ENCODE measurements at places on chromosomes 7 and 10.

GRCh38 chr10:110698782-110699201, 54.7 kb downstream of the RBM20 start:
- no peak for DNase-seq

DNA sequence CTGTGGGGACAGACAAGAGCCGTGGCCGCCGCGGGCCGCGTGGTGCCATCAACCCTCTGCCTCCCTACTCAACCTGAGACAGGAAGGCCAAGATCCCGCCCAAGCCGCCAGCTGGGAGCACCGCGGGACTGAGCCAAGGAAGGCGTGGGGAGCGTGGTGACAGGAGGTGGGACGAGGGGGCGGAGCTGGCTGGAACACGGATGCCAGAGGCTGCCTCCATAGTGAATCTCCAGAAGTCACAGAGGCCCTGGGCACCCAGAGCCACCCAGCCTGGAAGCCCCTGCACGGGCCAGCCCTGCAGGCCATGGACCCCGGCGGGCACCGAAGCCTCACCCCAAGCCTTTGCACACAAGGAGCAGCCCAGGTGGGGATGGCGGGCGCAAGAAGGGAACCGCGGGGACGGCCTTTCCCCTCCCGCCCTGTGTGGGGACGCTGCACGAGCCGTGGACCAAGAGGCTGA, 18.1 kb upstream of the DPYSL4 start:
- DNase-seq: no peak

DNA sequence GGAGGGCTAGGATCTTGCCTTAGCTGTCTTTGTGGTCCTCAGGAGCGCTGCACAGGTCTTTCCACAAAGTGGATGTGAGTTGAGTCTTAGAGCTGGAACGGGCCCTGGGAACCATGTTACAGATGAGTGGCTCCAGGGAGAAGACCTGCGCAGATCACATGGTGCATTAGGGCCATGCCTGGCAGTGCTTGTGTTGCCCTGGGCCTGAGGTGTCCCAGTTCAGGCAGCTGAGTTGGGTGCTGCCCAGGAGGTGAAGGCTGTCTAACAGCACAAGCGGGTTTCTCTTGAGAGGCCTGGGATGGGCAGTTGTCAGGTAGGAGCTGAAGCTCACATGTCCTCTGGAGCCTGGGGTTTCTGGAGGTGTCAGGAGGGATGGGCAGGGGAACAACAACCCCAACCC, 33.7 kb upstream of the ANKRD2 start:
- DNase-seq: no peak

DNA sequence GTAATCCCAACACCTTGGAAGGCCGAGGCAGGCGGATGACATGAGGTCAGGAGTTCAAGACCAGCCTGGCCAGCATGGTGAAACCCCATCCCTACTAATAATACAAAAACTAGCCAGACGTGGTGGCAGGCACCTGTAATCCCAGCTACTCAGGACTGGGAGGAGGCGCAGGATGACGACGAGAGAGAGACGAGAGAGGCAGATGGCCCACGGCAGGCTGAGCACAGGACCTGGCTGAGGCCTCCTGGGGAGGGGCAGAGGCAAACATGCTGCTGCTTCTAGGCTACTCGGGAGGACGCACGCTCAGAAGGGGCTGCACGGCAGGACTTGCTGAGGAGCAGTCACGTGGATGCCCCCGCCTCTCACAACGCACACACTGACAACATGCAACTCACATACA, 22.4 kb downstream of the DIP2C start:
- no peak for DNase-seq

- no peak for DNase-seq
These were observed 69.0 kb downstream of the PWWP2B start for GRCh38 chr10:132465889-132466519.

DNA sequence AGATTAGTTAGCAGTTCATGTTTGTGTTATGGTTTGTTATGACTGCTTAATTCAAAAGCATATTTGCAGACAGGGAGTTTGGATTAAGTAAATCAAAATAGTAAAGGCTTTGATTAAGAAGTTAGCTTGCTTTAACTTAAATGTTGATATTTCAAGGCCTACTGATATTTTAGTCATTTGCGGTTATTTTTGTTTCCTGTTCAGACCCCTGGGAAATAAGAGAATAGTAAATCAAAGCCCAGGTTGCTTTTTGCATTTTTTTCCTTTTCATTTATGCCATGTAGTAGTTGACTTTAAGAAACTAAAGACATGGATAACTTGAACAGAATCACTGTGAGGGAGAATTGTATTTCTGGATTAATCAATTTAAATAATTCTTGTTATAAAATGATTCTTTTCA, 77.3 kb downstream of the HDAC9 start:
- DNase-seq: no peak

DNA sequence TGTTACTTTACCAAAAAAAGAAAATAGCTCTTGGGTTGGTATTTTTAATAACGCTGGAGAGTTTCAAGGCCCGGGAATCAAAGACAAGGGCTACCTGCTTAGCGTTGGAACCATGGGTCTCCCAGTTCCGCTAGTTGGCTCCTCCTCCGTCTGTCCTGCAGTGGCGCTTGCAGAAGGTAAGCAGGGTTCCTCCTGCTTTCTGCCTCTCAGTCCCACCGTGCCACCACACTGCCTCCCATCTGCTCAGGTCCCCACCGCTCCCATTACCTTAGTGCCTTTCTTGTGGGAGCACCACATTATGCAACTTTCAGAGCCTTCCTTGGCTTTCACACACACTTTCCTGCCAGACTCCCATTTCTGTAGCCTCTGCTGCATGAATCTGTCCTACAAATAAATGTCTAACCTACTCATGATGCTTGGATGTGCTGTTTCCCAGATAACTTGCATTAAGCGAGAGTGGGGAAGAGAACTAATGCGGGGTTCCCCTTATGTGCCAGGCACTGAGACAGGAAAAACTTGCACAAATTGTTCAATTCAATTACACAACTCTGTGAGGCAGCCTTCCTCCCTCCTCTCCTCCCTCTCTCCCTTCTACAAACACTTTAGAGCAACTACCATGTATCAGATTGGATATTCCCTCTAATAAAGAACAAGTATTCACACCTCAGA, 124.5 kb downstream of the AOAH start:
- no peak for DNase-seq

GRCh38 chr7:94580601-94581000, 71.0 kb downstream of the CASD1 start:
- peak; percentile 8 for DNase-seq

DNA sequence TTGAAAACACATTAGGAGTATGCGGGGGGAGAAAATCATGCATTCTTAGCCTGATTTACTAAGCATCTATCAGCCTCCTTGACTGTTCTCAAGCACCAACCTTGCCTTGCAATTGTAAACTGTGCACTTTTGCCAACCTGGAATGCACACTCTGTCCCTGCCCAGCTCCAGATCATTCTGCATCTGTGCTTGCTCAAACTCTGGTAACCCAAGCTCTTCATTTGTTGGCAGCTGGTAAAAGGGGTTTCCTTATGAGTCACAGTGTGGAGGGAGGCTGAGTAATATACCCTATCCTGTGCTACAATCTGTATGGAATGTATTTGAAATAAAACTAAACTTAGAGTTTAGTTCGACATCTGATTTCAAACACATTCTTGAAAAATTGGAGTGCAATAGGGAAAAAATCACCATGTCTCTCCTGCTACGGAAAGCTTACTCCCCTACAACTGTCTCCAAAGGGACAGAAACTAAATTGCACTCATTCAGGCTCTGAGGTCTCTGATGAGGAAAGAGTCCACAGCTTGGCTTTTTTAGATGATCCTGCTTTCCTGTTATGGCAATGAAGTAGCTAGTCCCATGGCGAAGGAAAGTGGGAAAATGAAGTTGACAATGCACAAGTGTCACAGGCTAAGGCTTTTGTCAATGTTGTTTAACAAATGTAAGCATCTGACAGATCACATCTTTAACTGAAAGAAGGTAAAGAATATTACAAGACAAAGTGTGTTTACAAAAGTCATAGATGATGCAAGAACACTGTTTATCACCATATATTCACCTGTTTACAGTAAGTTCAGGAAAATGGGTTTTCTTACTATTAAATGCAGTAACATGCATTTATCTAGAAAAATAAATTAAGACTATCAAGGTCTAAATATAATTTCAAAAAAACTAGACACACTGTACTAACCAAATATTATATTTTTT, 61.9 kb downstream of the TES start:
- peak; percentile 97 for DNase-seq

- DNase-seq: no peak
These were observed 257.0 kb upstream of the SLC26A5 start for GRCh38 chr7:103702982-103703381.

DNA sequence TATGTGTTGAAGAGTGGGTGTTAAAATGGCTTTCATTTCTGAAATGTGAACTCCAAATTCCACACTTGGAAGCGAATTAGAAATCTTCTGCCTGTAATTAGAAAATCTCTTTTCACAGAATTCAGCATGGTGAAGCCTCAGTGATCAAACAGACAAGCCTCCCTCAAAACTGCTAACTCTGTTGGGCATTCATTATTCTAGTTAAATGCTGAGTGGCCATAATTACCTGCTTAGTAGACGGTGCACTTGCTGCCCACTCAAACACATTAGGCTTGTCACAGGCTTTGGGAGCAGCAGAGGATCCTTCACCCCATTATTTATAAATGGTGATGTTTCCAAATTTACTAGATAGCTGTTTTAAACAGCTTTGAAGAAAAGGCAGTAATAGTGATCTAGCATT, 177.2 kb upstream of the PCLO start:
- no peak for DNase-seq

GRCh38 chr10:65900271-65900670, 1025.6 kb upstream of the LRRTM3 start:
- no peak for DNase-seq

GRCh38 chr10:5476918-5477525, 22.3 kb downstream of the CALML5 start:
- DNase-seq: no peak

- DNase-seq: no peak
These were observed 57.7 kb downstream of the NCAPG2 start for GRCh38 chr7:158646766-158647474.

GRCh38 chr10:119651514-119652360, 557 bp downstream of the BAG3 start:
- peak; percentile 22 for DNase-seq

- DNase-seq: no peak
These were observed 21.7 kb downstream of the EBF3 start for GRCh38 chr10:129942391-129942790.

DNA sequence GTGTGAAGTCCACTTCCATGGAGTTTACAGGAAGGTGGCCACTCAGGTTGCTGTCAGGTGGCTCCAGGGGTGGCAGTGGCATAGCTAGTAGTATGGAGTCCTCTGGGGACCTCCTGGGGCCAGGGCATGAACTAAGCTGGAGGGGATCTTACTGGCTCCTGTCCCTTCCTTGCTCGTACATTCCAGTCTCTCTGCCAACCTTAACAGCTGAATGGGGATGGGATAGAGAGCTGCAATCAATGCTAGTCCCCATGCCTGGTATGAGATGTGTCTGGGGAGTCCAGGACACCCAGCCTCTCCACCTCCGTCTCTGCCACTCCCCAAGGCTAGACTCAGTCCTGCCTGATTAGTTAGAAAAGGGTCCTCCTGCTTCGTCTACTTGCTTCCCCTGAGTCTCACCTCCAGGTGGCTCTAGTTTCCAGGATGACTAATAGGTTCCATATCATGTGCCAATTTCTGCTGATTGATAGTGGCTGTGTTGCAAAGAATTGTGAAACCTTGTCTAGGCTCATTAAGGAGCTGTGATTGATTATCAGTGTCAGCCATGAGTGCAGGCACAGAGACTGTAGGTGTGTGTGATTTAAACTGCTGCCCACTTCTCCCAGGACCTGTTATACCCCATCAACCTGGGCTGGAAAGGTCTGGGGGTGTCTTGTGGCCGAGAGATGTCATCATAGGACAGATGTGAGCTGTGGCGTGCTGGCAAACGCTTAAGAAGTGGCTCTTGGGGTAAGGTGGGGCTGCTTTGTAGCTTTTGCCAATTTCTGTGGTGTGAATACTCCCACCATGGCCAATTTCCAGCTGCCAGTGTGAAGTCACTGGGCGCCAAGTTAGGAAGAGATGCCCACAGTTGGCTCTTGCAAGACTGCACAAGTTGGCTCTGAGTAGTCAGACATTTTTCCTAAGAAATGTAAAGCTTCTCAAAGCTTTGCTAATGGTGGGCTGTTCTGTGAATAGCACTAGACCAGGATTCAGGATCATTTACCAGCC, 59.8 kb downstream of the COL13A1 start:
- DNase-seq: peak; percentile 88

- DNase-seq: no peak
These were observed 1193.4 kb downstream of the SORCS3 start for GRCh38 chr10:105834261-105835059.

DNA sequence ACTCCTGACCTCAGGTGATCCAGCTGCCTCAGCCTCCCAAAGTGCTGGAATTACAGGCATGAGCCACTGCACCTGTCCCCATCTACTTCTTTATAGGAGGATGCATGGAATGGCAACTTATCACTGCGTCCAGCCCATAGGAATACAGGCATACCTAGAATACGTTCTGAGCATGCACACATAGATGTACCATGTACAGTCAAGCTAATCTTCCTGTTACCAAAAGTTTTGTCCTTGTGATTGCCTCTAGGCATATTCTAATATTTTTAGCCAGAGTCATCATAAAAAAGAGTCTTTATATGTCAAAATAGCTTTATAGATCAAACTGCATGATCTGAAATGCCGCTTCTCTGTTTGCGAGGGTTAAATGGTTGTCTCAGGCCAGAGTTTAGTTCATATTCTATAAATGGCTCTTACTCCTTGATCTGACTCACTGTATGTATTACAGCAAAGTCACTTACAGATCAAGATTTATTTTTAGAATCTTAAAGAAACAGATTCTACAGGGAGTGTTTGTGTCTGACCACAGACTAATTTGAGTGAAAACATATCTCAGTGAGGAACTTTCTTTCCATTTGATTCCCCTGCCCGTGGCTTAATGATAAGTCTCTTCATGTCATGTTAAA, 210.9 kb downstream of the CREB5 start:
- DNase-seq: no peak

- DNase-seq: peak; percentile 76
These were observed 6.0 kb upstream of the FAM170B start for GRCh38 chr10:49139846-49140195.

DNA sequence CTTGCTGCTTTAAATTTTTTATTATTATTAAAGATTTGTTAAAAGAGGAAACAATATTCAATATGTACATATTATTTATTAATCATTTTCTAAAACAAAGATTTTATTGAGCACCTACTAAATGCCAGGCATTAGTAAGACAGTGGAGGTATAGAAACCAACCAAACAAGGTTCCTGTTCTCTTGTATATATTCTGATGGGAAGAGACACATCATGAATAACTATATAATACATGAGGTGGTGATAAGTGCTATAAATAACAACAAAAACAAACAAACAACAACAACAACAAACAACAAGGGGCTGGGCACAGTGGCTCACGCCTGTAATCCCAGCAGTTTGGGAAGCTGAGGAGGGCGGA, 630 bp upstream of the LIPA start:
- no peak for DNase-seq

DNA sequence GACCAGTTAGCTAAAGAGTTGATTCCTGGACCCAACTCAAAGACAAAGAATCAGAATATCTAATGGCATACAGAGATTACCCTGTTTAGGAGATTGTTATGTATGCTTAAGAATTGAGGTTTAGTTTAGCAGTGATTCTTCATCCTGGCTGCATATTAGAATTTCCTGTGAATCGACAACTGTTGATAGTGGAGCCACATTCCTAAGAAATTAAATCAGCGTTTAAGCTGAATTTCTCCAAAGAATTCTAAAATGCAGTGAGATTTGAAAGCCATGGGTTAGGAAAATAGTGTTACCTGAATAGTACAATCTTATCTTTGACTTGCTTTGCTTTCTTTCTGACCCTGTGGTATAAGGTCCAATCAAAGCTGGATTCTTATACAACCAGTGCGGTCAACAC, 16.4 kb upstream of the FERD3L start:
- no peak for DNase-seq

- DNase-seq: no peak
These were observed 37.3 kb upstream of the SLC29A3 start for GRCh38 chr10:71281646-71282322.

All from RWPE1 (cell line).